ENCODE measurements at places on chromosomes 13 and 19.
A peak's percentile ranks its signal among the peaks of the same experiment; 100 is the strongest.

- no peak for DNase-seq
Observed at GRCh38 chr19:47735131-47735530, 10.2 kb upstream of the NOP53 start.

DNA sequence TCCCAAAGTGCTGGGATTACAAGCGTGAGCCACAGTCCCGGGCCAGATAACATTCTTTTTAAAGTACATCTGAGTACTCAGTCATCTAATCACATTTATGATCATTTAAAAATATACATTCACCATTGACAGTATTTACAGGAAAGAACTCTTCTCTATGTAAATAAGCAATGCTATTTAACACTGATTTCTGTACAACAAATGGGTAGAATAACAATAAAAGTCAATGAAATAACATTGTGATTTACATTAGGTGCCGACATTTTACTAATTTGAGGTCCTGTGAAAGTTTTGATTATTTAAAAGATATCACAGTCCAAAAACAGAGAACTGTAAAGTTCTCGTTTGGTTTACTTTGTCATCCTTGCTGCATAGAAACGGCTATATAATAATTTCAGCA, 1763.7 kb downstream of the SLITRK1 start:
- no peak for DNase-seq

- DNase-seq = no peak
Observed at GRCh38 chr13:97214921-97215320, 7.2 kb upstream of the MBNL2 start.

GRCh38 chr19:23896912-23897311, 17.8 kb upstream of the ZNF726 start:
- DNase-seq = no peak

DNA sequence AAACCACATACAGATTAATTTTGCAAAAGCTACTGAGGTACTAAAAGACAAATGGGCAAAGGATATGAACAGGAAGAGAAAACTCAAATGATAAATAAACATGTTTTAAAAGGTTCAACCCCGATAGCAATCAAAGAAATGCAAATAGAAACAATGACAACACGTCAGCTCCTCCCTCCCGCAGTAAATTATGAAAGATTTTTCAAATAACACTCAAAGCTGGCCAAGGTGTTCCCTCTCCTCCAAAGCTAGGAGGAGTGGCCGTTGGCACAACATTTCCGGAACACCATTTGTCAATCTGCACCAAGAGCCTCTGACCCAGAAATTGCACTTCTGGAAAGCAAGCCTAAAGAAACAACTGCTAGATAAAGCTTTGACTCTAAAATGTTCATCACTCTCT, 28.3 kb downstream of the INSR start:
- peak; percentile 23 for DNase-seq

DNA sequence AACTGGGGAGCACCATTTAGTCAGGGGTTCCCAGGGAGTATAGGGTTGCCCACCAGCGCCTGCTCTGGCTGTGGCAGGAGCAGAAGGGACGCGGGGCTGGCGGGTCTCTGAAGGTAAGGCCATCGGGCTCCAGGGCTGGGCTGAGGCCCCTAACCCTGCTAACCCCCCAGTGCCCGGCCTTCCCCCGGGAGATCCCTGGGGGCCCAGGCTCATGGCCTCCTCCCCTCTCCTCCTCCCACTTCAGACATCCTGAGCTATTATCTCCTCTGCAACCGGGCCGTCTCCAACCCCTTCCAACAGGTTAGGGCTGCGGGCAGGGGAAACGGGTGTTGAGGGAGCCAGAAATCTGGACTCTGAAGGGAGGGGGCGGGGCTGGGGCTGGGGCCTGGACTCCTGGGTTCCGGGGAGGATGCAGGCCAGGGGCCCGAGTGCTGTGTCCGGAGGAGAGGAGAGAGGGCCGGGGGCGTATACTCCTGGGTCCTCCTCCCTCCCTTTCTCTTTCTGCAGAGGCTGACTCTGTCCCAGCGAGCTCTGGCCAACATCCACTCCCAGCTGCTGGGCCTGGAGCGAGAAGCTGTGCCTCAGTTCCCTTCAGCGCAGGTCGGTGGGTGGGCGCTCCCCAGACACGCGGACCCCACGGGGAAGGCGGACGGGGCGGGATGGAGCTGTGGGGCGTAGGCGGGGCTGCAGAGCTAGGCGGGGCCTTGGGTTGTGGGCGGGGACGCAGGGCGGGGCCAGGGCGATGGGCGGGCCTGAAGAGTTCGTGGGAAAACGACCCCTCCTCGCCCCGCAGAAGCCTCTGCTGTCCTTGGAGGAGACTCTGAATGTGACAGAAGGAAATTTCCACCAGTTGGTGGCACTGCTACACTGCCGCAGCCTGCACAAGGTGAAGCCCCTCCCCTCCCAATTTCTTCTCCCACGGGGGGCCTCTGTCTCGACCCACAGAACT, 15.3 kb downstream of the TTYH1 start:
- no peak for DNase-seq

- DNase-seq = peak; percentile 70
Observed at GRCh38 chr13:75550159-75550567, 572 bp downstream of the UCHL3 start.

GRCh38 chr13:53368948-53369347, 340.3 kb downstream of the OLFM4 start:
- DNase-seq = no peak

Measured in urinary bladder (tissue), 4 donors.